Stomach (tissue), 19 donors: ENCODE measurements at places on chromosomes 7 and 10. TPM values are rescaled to one million over a fixed set of nuclear protein-coding genes. Genes with fewer than 3 reads are reported as not detected.

TMEM270 gene
- not detected for total RNA-seq

LIPN gene
- not detected for total RNA-seq

DIP2C gene
- total RNA-seq, result 22.8 TPM

FUOM gene
- total RNA-seq, result not detected

GRCh38 chr10:42753126-42753506 lies 29.5 kb upstream of the BMS1 start:
- H3K4me1 ChIP-seq, result peaks cover 21% of the 10 kb centered on the region
- no peak overlapping the region for H3K27ac ChIP-seq
- H3K36me3 ChIP-seq, result no peaks in the 10 kb centered on the region
- peak; percentile 90 for DNase-seq
- H3K27me3 ChIP-seq, result peaks cover 84% of the 10 kb centered on the region

GRCh38 chr7:42627626-42628025 lies 284.2 kb downstream of the C7orf25 start:
- no peak overlapping the region for H3K27ac ChIP-seq
- no peaks in the 10 kb centered on the region for H3K4me1 ChIP-seq
- DNase-seq, result no peak
- no peaks in the 10 kb centered on the region for H3K27me3 ChIP-seq
- H3K36me3 ChIP-seq, result no peaks in the 10 kb centered on the region

- no peak overlapping the region for H3K27ac ChIP-seq
- DNase-seq, result no peak
- no peaks in the 10 kb centered on the region for H3K36me3 ChIP-seq
- H3K4me1 ChIP-seq, result no peaks in the 10 kb centered on the region
- no peak overlapping the region for H3K4me3 ChIP-seq
These were observed 88.0 kb downstream of the PLXDC2 start for GRCh38 chr10:19904202-19904661.

GRCh38 chr7:156497776-156498509 lies 142.6 kb upstream of the RNF32 start:
- H3K27ac ChIP-seq, result no peak overlapping the region
- no peaks in the 10 kb centered on the region for H3K36me3 ChIP-seq
- H3K4me3 ChIP-seq, result no peak overlapping the region

- H3K27me3 ChIP-seq, result no peaks in the 10 kb centered on the region
- H3K27ac ChIP-seq, result no peak overlapping the region
- no peak overlapping the region for H3K4me3 ChIP-seq
- no peaks in the 10 kb centered on the region for H3K36me3 ChIP-seq
These were observed 181.8 kb downstream of the DGKB start for GRCh38 chr7:14720785-14721184.

- H3K4me1 ChIP-seq, result peaks cover 43% of the 10 kb centered on the region
- H3K4me3 ChIP-seq, result peak overlapping the region; percentile 49
- no peaks in the 10 kb centered on the region for H3K27me3 ChIP-seq
- DNase-seq, result no peak
- no peaks in the 10 kb centered on the region for H3K36me3 ChIP-seq
These were observed 513 bp downstream of the TMEM178B start for GRCh38 chr7:141074162-141074991.
